Sigmoid colon (tissue), 7 donors: ENCODE measurements at places on chromosomes 12 and 14. TPM values are rescaled to one million over a fixed set of nuclear protein-coding genes. Genes with fewer than 3 reads are reported as not detected.

DNA sequence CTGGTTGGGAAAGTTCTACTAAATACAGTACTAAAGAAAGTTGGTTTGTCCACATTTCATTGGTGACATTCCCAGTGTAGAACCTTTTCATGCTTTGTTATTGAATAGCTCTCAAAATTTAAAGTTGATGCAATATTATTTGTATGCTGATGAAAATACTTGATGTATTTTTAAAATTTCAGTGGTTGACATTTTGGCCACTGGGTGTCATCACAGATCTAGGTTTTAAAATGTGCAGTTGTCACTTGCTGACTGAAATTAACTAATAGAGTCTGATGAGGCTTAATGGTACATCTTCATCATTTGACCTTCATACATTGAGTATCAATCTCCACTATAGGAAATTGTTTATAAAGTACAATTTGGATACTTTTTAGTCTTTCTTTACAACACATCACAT is 37.1 kb downstream of the CMAS start:
- no peak for DNase-seq

The BATF gene
- 1.6 TPM for total RNA-seq

- no peak for DNase-seq
Measured at GRCh38 chr12:66662729-66663128, 16.1 kb downstream of the GRIP1 start.

DNA sequence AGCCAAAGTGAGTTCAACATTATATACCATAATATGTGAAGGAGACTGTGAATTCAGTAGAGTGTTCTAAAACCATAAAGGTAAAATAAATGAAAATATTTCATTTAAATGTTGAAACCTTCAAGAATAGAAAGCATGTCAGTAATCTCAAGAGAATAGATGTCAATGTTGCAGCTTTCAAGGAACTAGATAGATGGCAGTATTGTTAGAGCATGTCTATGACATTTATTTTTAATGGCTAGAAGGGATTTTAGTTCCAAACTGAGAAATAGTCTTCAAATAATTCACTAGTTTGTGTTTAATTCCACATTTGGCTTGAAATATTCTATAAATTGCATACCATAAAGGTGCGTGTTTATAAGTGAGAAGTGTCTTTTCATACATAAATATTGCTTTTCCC is 326.5 kb downstream of the FLRT2 start:
- no peak for DNase-seq

The TRIAP1 gene
- total RNA-seq = 8.6 TPM

- no peak for DNase-seq
Measured at GRCh38 chr14:102905116-102906108, 17.1 kb upstream of the AMN start.

- DNase-seq = no peak
Measured at GRCh38 chr14:96863327-96863985, 66.3 kb downstream of the VRK1 start.

DNA sequence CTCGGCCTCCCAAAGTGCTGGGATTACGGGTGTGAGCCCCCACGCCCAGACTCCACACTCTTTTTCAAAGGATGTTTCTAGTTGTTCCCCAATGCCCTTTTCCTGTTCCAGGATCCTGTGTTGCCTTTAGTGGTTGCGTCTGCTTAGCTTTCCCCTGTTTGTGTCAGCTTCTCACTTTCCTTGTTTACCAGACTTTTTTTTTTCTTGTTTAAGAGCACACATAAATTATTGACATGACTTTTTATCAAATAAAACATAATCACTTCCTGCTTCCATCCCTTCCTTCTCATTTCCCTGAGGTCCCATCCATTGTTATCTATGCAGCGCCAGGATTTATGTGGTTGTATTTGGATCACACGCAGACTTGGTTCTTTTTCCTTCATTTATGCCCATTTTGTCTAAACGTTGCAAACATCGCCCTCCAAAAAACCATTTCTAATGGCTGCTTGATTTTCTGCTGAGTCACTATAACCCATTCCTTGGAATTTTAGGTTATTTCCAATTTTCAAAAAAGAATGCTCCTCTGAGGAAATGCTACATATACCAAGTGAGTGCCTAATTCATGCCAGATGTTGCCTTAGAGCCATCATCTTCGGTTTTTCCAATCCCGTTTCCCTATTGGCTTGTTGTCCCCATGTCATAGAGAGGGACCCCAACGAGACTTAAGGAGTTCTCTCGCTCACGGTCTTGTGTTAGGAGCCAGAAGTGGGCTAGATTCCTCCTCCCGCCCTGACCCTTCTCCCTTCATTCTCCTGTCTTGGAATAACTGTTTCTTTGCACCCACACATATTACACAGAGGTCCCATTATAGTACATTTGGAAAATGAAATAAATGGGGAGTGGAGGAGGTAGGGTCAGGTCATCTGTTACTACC is 13.5 kb upstream of the CYP46A1 start:
- DNase-seq = no peak

- DNase-seq = no peak
Measured at GRCh38 chr12:114612062-114612461, 71.9 kb downstream of the TBX3 start.

DNA sequence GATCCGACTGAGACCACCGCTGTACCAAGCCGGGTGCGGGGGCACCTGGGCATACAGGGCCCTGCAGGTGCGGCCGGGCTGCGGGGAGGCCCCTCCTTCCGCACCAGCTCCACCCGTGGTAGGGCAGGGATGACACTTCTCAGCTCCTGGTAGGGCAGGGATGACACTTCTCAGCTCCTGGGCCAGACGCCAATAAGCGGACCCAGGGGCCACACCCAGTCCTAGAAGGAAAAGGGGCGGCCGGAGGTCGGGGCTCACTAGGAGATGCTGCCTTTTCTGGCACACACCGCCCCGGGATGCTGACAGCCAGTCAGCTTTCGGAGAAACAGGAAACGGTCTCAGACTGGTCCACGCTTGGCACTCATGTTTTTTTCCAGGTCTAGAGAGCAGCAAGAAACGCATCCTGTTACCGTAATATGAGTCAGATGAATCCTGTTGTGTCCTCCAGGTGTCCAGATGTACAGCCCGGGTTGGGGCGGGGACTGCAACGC is 34.8 kb downstream of the NFKBIA start:
- no peak for DNase-seq

- DNase-seq = no peak
Measured at GRCh38 chr14:68157971-68158371, 338.4 kb downstream of the RAD51B start.

The TMEM63C gene
- 2.1 TPM for total RNA-seq

DNA sequence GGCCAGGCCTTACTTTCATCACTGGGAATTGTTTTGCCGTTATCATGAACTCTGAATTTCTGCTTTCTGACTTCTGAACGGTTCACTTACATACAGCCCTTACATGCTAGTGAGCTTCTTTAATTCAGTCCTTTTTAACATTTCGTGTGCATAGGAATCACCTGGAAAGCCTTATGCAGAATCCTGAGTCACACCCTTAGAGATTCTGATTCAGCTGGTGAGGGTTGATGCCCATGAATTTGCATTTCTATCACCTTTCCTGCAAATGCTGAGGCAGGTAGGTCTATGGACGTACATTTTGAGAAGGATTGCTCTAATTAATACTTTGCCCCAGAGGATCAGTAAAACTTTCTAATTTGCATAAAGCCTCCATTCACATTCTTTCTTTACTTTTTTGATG is 44.0 kb downstream of the PPHLN1 start:
- no peak for DNase-seq

DNA sequence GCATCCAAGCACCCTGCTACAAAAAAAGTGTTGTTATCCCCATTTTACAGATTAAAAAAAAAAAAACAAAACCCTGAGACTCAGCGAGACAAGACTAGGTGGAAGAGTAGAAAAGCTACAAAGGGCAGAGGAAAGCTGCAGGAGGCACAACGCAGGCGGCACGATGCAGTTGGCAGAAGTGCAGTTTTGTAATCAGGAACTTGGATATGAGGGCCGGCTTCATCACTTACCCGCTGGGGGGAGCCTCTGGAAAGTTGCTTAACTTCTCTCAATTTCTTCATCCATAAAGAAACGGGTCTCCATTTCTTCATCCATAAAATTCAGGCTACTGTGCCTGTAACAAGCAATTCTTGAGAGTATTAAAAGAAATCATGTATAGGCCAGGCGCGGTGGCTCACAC is 33.1 kb upstream of the CCDC60 start:
- no peak for DNase-seq

DNA sequence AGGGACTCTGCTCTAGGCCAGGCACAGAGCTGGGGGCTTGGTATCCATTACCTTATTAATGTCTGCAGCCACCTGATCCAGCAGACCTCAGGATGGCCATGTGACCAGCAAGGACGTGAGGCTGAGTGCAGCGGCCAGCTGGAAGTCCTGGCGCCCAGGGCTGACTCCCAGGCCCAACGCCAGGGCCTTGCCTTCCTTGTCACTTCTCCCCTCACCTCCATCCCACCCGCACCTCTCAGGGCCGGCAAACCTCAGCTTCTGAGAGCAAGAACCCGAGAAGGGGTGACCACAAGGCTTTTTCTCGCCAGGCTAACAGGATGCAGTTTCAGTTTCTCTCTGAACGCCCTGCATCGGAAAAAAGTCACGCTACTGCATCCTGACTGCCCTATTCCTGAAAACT is 15.4 kb downstream of the RAB35 start:
- no peak for DNase-seq

DNA sequence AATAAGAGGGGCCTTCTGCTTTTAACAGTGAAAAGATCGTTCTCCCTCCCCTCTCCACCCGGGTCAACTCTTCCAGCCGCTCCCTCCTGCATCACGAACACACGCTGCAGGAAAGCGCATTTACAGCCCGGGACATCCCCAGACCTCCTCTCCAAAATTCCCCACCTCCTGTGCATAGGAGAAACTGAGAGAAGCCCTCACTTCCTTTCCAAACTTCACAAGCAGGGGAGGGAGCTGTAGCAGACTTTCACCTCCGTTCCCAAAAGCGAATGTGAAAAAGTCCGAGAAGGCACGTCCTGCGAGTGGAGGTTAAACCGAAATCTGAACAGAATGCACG is 513 bp downstream of the BCAT1 start:
- DNase-seq = no peak

DNA sequence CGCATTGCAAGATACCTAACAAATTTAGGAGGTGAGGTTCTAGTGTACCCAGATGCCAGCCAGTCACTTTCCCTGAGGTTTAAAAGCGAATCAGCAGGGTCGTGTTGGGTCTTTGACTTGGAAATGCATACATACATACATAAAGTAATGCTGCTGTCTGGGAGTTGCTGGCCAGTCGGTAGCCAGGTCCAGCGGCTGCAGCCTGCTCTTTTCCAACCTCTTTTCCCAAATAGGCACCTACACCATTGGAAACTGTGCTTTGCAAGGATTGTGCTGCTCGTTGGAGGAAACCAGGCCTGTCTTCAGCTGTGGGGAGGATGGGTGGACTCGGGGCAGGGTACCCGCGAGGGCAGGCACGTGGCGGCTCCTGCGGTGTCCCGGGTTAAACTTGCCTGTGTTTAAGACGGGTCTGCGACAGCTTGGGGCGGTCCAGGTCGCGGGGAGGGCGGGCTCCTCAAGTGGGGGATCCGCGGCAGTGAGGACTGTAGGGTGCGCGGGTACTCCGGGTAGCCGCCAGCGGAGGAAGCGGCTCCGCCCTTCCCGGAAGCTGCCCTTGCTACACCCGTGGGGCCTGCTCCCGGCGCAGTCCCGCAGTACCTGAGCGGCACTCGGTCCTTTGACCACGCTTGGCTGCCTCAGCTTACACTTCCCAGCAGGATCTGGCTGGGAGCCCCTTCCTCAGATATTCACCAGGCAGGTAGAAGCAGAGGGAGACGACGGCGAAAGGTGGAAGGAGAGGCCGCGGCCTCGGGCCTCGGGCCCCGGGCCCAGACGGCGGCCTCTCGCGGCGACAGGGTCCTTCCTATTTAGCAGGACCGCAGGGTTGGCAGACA is 2.7 kb downstream of the TTC6 start:
- no peak for DNase-seq

DNA sequence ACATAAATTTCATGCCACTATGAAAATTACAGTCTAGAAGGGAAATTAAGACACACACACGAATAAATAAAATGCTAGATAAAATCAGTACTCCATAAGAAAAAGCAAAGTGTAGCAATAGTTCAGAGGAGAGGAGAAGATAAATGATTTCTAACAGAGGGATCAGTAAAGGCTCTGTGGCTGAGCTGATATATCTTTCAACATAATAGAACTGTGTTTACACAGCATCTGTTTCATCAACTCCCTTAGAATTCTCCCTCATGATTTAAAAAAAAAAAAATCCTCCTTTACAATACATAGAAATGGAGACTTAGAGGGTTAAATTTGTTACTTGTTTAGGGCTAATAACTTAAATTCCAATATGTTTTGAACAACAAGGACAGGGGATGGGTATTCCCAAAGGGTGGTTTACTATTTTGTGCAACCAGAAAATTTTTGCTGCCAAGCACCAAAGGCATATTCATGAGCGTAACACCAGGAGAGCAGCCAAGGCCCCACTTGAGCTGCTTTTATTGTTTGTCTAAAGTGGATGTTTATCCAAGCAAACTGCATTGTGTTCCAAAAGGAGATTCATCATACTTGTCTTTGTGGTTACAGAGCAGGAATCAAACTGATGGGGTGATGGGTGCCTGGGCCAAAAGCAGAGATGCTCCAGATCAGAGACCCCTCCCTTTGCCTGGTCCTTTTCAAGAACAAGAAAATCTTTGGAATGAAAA is 162.7 kb downstream of the BMP4 start:
- peak; percentile 69 for DNase-seq

The RDH5 gene
- 37.5 TPM for total RNA-seq

GRCh38 chr14:100844421-100844820 is 18.5 kb downstream of the MEG3 start:
- no peak for DNase-seq

DNA sequence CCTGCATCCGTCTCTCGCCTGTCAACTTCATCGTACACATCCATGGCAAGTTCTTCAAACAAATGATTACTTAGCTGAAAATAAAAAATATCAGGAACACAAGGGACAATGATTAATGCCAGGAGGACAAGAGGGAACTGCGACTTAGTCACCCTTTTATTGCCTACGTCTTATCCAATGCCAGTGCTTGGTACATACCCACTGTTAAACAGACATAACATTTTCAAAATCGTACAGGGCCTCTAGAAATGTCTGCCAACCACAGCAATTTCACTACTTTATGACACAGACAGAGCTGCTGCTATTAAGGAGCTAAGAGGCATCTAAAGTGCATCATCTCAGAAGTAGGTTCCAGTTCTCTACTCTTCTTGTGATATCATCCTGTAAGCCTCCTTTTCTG is 34.6 kb downstream of the GIT2 start:
- no peak for DNase-seq

GRCh38 chr12:115638733-115639647 is 638.5 kb downstream of the MED13L start:
- no peak for DNase-seq

- DNase-seq = no peak
Measured at GRCh38 chr12:31245822-31246469, 80.0 kb downstream of the SINHCAF start.

The SLC48A1 gene
- total RNA-seq = 30.3 TPM

- no peak for DNase-seq
Measured at GRCh38 chr14:77562681-77563080, 53.8 kb downstream of the SPTLC2 start.
